ENCODE measurements at places on chromosomes 16 and 17. TPM values are rescaled to one million over a fixed set of nuclear protein-coding genes. Genes with fewer than 3 reads are reported as not detected.

DPEP1 gene
- polyA plus RNA-seq: 0.91 TPM

TPSAB1 gene
- 7.3 TPM for polyA plus RNA-seq

AMZ2 gene
- 66.7 TPM for polyA plus RNA-seq

EVPLL gene
- not detected for polyA plus RNA-seq

DHRS7C gene
- 99.6 TPM for polyA plus RNA-seq

TMEM235 gene
- not detected for polyA plus RNA-seq

KRT27 gene
- not detected for polyA plus RNA-seq

FAM171A2 gene
- polyA plus RNA-seq: 81.1 TPM

ARL17A gene
- polyA plus RNA-seq: 27.3 TPM

TNFSF13 gene
- polyA plus RNA-seq: 4.3 TPM

Measured in muscle of back (tissue), 13 donors.